ENCODE measurements at places on chromosomes 2 and 18.

- DNase-seq, result no peak
Observed at GRCh38 chr2:16671760-16672159, 6.1 kb upstream of the CYRIA start.

DNA sequence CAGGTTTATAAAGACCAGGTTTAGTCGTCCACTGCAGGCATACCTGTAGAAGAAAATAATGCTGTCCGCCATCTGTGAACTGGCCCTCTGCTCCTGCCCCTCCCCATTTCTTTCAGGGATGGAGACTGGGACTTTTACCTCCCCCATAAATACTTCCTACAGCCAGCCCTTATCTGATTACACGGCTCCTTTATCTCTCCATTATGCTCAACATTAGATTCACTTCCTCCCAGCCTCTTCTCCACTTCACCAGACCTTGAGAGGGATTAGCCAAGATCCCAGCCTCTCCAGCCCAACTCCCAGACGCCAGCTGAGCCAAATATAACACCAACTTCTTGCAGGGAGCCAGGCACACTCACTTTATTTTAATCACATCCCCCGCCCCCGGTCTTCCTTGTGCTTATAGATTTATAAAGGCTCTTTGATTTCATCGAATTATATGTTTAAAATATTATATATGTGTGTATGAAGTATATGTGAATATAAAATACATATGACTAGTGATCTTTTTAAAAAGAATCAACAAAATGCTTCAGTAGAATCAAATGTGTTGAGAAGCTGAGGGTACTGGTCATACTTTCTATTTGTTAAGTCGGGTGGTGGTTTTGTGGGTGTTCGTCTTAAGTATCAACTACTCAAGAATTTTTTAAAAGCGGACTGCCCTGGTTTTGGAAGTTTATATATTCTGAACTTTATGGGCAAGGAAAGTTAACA lies 81.0 kb downstream of the SPRED2 start:
- DNase-seq, result no peak

- no peak for DNase-seq
Observed at GRCh38 chr2:185522472-185522871, 216.1 kb upstream of the FSIP2 start.

DNA sequence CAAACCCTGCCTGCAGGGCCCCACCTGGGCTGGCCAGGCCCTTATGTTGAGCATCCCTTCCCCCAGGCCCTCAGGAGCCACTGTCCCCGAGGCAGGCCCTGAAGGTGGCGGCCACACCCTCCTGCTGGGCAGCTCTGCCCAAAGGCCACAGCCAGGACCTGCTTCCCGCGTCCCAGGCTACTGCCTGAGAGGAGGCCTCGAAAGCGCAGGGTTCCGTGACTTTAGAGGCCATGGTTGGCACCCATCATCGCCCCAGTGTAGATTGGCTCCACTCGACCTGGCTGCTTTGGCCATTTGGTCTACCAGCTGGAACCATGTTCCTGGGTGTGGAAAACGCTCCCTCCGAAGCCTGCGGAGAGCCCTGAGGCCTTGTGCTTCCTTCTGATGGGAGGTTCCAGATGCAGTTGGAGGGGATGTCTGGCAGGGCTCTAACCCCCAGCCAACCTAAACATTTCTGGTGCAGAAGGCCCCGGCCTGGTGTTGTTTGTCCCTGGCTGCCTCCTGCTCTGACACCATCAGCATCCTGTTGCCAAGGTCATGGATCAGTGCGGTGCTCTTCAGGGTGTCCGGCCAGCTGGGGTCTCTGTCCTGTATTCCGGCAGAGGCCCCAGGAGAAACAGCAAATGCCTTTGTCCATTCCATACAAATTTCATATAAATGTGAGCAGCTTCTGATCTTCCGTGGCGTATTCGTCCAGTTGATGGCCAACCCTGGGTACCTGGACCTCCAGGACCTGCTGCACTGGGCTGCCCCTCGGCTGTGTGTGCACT lies 14.7 kb downstream of the CAPN10 start:
- DNase-seq, result no peak

DNA sequence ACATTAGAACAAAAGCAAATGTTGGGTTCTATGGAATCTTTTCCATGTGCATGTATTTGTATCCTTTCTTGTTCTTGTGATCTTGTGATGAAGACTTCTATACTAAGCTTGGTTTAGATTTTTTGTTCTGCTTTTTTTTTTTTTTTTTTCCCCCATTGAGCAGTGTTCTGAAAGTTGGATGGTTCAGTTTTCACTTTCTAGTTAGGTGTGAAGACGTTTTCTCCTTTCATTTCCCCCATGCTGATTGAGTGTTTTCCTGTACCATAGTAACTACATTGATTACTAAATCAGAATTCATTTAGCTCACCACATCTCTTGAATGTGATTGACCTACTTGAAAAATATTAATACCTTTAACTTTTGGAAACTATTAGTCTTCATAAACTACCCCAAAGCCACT lies 34.1 kb downstream of the NOP58 start:
- DNase-seq, result no peak

- DNase-seq, result peak; percentile 27
Observed at GRCh38 chr2:199739413-199740110, 111.4 kb downstream of the FTCDNL1 start.

GRCh38 chr2:27888790-27889189 lies 1.4 kb downstream of the RBKS start:
- no peak for DNase-seq

- DNase-seq, result no peak
Observed at GRCh38 chr2:17107151-17107550, 411.1 kb downstream of the RAD51AP2 start.

DNA sequence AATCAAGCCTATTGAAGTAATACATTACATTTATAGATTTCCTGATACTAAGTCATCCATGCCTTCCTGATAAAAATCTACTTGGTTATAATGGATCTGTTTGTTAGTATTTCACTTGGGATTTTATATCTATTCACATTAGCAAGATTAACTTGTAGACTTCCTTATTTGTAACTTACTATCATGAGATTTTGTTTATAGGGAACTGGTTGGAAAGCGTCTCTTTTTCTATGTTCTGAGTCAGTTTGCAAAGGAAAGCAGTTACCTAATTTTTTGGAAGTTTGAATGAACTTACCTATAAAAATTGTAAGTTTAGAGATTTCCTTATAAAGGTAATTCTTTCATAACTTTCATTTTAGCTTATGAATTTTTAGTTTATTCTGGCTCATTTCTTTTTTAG lies 141.4 kb downstream of the SMAD7 start:
- DNase-seq, result no peak

DNA sequence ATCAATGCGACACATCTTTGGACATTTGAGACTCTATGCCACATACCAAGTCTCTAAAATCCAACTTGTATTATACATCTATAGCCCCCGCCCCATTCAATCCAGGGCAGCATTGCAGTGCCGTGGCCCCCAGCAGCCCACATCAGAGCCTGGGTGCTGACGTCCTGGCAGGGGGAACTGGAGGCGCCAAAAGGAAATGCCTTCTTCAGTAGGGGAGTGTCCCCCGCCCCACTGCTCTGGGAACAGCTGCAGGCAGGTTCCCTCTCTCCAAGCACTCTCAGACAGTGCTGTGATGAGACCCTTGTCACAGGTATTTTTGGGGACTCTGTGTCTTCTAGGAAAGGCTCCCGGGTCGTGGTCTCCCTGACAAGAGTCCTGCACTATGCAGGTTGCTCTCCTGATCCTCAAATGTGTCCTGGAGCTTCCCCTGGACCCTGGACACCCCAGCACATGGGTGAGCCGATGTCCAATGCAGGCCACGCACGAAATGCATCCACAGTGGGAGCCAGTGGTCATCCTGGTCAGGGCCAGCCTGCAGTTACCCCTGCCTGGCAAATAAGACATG lies 188.7 kb downstream of the RTP5 start:
- DNase-seq, result no peak

DNA sequence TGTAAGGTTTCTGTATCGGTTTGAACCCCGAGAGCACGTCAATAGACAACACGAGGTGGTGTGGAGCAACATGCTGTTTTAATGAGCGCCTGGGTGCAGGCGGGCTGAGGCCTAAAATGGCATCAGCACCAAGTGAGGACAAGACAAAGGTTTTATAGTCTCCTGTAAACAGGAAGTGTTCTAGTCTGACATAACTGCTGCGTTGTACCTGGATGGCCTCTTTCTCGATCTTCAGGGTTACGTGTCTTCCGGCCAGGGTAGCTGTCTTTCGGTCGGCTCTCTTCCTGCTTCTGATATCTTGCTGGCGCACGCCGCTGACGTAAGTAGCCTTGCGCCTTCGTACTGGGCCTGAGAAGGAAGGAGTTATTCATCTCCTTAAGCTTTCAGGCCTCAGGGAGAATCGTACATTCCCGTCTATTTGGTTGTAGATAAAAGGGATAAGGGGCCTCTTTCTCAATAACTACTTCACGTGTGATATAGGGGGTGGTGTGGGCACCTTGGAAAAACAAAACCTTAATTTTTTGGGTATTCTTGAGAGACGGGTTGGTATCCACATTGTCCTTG lies 53.5 kb downstream of the KYNU start:
- no peak for DNase-seq

GRCh38 chr2:6493266-6493665 lies 372.4 kb downstream of the CMPK2 start:
- DNase-seq, result no peak

DNA sequence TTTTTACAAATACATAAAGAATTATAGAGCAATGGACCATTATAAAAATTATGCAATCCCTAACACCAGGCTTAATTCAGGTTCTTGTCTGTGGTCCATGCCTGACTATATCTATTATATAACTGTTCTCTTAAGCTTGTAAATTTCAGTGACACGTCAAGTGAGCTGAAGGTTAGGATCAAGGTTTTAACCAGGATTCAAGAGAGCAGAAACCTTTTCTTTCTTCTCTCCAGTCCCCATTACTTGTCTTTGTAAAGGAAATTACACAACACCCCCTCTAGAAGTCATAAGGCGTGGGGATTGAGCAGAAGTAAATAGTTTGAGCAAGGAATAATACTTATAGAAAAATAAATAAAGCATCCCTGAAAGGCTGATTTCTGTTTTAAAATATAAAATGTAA lies 122.0 kb downstream of the ZNF521 start:
- no peak for DNase-seq

DNA sequence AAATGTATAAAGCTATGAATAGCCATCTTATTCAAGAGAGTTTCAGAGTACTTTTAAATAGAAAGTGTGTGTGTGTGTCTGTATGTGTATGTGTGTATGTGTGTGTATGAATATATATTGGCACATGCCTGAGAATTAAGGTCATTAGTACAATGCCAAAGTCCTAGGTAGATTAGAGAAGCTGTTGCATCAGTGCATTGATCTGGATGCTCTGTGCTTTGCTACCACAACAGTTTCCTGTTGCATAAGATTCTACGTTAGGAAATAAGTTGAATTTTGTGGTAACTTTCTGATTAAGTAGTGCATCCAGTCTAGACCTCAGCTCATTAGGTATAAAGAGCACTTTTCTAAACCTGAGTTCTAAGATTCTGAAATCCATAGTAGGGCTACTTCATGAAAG lies 1102.8 kb upstream of the KLHL29 start:
- no peak for DNase-seq

DNA sequence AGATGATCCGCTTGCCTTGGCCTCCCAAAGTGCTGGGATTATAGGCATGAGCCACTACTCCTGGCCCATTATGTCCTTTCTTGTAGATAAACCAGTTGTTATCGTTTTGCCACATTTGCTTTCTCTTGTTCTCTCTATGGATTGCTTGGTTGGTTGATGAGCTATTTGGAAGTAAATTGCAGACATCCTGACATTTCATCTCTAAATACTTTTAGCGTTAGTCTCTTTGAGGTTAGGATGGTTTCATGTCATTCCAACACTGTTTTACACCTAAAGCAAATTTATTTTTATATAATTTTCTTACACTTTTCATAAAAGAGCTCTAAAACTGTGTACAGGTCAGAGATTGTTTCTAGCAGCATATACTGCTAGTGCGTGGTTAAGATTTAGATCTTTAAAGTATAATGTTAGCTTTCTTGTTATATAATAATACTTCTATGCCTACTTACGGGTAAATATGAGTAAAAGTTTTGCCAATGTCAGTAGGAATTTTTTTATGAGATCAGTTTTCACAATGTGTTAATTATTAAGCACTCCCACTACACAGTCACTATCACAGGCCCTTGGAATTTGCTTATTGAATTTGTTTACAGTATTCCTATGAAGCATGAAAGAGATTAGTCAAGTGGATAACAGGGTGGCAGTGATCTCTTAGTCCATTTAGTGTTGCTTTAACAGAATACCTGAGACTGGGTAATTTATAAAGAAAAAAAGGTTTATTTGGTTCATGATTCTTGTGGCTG lies 10.3 kb downstream of the POLI start:
- no peak for DNase-seq

GRCh38 chr2:25566694-25567093 lies 106.7 kb downstream of the DTNB start:
- DNase-seq, result no peak

DNA sequence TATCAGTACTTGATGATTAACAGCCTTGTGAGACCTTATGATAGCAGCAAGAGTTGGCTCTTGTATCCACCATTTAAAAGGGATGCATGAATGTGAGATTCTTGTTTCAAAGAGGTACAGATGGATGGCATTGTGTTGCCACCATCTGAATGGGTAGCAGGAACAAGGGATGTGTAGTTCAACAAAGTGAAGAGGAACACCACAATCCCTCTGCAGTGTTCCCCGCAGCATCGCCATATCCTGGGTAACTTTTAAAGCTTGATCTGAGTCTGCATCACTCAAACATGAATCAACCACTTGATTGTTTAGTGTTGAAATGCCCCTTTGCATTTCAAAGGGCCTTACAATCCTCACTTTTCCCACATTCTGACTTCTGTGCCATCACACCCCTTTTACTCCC lies 106.7 kb downstream of the SS18 start:
- no peak for DNase-seq

DNA sequence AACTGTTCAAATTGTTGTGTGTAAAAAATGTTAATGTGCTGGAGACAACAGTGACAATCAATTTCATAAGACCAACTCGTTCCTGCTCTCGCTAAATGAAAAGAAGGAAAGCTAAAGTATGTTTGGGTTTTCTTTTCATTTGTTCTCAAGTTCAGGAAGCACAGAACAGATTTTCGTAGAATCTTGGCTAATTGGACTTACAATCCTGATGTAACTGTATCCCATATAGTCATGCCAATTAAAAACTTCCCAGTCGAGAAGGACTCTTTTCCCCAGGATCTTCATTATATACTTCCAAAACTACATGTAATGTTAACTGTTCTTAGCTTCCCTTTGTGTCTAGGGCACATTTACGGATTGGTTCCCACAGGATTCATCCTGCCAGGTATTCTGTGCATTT lies 135.4 kb upstream of the ITGB6 start:
- no peak for DNase-seq

Data from COR-L47 (cell line).